ENCODE measurements at places on chromosomes 2 and 18.
A peak's percentile ranks its signal among the peaks of the same experiment; 100 is the strongest.

- DNase-seq = no peak
Measured at GRCh38 chr2:23131066-23131575, 253.9 kb upstream of the KLHL29 start.

GRCh38 chr2:201680743-201681142, 17.7 kb downstream of the MPP4 start:
- no peak for DNase-seq

DNA sequence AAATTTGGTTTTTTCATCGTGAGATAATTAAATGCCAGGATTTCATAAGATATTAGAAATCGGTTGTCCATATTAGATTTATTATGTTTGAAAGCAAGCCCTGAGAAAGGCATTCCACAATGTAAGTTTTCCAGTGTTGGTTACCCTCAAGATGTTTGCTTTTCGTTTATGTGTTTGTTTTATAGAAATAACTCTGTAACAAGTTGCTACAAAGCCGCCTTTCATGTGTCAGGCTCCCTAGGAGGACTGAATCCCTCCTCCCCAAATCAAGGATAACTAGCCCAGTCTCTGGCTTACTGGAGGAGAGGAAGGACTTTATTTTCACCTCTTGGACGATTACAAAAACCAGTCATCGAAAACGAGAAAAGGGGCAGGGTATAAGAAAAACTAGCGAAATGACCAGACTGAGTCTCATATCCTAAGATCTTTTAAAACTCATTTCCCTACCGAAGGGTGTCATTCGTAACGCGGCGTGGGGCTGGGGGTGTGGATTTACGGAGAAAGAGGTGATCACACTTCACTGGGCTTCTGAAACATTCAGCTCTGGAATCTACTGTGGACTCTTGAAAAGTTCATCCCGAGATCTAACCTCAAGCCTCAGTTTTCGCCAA, 1.0 kb upstream of the PEX13 start:
- DNase-seq = no peak

DNA sequence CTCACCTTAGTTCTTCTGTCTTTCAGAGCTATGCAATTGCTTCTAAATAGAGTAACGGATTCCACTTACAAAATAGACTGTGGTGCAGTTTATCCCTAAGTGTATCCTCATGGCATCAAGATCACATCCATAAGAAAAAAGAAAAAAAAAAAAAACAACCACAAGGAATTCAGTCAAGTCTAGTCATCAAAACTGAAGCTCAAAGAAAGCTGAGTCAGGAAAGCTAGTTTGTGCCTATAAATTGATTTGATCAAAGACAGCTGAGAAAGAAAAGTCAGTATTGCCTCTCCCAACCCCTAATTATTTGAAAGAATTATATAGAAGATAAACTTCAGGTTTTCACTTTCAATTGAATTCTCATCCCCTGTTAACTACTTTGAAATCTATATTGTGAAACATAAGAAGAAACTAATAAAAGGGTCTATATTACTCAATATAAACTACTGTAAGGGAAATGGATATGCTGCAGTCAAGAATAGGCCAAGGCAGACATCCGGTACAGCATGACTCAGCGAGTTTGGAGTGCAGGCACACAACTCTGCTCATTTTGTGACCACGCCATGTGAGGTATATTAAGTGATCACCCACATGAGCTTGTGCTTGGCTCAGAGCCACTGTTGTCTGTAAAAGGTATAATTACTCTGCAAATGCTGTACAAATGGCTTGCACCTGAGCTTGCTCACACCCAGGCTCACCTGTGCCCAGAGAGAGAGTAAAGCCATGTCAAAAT, 568.1 kb upstream of the CRIM1 start:
- DNase-seq = no peak

GRCh38 chr18:39801010-39801409, 2154.0 kb upstream of the PIK3C3 start:
- DNase-seq = no peak

DNA sequence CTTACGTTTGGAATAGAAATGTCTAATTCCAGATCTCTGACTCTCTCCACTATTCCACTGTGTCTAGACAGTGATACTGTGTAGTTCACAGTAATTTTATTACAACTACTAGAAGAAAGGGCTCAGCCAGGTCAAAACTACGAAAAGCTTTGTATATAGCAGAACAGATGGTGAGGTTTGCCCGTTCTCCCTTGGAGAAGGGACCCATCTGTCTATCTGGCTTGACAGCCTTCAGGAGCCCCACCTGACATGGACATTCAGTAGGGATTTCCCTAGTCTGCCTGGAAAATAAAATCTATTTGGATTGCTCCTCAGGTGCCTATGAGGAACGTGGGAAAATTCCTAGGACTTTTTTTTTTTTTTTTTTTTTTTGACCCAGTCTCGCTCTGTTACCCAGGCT, 435.4 kb downstream of the NRXN1 start:
- DNase-seq = peak; percentile 79
